ENCODE measurements at places on chromosomes 5 and 9.

DNA sequence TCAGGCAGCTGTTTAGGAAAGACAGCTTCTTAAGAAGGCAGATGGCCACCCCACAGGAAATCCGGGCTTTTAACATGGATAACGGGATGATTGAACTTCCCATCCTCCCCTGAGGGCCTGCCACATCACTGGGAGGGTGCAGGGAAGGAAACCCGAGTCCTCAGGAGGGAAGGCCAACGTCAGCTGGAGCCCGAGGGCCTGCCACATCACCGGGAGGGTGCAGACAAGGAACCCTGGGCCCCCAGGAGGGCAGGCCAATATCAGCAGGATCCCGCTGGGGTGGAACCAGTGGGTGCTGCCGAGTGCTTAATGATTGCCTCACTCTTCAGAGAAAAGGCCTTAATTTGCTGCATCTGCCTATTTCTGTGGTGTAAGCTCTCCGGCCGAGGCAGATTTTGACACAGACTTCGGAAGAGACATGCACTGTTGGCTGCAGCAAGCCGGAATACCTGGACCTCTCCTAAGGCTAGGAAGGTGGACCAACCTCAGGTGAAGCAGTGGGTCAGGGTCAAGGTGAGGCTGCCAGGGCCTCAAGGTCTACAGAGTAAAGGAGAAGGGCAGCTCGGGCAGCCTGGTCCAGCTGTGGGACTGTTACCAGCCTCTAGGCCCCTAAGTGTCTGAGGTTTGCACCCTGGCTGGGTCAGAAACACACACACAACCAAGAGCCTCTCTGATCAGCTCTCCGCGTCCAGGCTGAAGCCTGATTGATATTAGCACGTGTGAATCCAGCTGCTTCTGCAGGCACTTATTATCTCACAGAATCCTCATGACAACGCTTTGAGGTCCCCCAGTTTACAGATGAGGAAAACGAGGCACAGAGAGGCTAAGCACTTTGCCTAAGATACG is 14.8 kb upstream of the COL5A1 start:
- DNase-seq = no peak

- DNase-seq = no peak
Observed at GRCh38 chr5:851553-851952, 767 bp upstream of the ZDHHC11 start.

DNA sequence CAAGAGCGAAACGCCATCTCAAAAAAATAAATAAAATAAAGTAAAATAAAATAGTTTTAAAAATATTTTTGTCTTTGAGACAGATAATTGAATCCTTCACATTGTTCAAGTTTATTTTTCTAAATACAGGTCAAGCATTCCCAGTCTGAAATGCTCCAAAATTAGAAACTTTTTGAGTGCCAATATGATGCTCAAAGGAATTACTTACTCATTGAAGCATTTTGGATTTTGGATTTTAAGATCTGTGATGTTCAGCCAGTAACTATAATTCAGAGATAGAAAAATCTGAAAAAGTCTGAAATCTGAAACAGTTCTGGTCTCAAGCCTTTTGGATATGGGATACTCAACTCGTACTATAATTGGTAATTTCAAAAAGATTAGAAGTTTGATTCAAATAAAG is 39.8 kb downstream of the RBM27 start:
- DNase-seq = no peak

GRCh38 chr5:123207852-123208251 is 118.8 kb downstream of the PRDM6 start:
- DNase-seq = no peak

DNA sequence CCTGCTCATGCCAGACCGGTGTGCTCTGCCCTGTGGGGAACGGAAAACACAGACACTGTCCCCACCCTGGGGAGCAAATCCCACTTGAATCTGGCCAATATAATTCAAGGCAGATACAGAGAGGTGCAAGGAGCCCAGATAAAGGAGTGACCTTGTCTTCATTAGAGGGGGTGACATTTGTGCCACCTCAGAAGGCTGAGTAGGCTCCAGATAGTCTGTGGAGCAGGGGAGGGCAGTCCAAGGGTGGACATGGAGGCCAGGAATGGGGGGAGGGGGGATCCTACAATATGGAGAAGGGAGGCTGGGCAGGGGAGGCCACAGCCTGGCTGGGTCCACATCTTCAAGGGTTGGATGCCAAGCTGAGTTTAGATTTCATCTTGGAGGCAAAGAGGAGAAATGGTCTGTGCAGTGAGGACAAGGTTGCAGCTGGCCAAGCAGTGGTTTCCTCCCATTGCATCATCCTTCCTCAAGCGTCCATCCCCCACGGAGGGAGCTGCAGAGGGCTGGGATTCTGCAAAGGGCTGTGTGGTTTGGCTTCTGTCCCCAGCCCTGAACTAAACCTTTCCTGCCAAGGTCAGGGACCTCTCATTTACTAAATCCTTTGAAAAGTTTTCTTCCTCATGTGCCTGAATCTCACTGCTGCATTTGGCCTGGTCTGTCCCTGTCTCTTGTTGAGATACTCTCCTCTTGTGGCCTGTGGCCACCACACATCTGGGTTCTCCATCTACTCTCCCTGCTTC is 60.1 kb downstream of the GALNT12 start:
- peak; percentile 2 for DNase-seq

DNA sequence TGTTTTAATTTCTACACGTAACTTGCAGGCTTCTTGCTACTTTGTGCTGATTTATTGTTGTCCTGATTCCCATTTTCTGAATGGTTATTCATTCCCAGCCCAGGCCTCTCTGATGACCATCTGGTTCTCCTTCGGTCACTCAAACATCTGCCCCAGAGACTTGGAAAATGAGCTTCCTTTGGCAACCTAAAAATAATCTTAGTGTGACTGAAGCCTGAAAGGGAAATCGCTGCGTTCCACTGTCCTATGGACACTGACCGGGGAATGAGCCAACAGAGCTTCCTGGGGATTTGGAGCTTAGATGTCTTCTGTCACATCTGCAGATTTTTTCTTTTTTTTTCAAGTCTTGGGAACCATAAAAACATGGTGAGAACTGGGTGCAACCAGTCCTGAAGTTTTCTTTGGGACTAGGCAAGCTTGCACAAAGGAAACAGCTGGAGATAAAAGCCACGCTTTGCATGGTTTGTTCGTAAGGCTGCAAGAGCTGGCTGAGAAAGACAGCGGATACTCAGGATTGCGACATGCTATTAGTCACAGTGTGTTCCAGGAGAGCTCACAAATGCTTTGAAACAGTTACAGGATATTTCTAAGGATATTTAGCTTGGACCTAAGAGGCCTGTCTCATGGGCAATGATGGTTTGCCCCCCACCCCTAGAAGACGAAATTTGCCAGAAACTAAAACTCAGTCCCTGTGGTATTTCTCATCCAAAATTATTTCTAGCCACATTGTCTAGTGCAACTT is 146.2 kb downstream of the GOLPH3 start:
- DNase-seq = no peak

GRCh38 chr5:140165101-140165922 is 9.7 kb upstream of the CYSTM1 start:
- DNase-seq = no peak

All from GOT3 (cell line).